ENCODE measurements at places on chromosomes 13 and 19. TPM values are rescaled to one million over a fixed set of nuclear protein-coding genes. Genes with fewer than 3 reads are reported as not detected.
A peak's percentile ranks its signal among the peaks of the same experiment; 100 is the strongest.

DNA sequence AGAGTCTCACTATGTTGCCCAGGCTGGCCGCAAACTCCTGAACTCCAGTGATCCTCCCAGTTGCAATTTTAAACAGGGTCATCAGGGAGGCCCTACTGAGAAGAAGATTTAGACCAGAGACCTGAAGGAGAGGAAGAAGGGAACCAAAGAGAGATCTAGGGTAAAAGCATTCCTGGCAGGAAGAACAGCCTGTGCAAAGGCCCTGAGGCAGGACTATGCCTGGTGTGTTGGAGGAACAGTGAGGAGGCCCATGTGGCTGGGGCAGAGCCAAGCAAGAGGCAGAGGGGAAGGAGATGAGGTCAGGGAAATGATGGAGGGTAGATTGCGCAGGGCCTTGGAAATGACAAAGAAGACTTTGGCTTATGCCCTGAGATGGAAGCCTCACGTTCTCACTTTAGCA lies 34.5 kb downstream of the TINCR start:
- H3K4me3 ChIP-seq = no peak overlapping the region
- H3K27ac ChIP-seq = no peak overlapping the region
- no peaks in the 10 kb centered on the region for H3K4me1 ChIP-seq
- H3K27me3 ChIP-seq = no peaks in the 10 kb centered on the region

DNA sequence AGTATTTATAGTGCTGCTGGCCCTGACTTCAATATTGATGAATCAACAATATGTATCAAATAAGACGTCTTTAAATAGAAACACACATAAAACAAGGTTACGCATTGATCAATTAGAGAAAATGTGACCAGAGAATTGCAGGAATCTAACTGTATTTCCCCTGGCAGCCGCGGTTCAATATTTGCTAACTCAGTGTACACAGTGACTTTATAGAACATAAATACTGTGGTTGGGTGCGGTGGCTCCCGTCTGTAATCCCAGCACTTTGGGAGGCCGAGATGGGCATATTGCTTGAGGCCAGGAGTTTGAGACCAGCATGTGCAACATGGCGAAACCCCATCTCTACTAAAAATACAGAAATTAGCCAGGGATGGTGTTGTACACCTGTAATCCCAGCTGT lies 22.8 kb upstream of the UPF3A start:
- H3K4me1 ChIP-seq = peaks cover 26% of the 10 kb centered on the region
- no peak overlapping the region for H3K27ac ChIP-seq
- no peak for DNase-seq
- H3K36me3 ChIP-seq = peaks cover 83% of the 10 kb centered on the region
- no peak overlapping the region for H3K4me3 ChIP-seq

DNA sequence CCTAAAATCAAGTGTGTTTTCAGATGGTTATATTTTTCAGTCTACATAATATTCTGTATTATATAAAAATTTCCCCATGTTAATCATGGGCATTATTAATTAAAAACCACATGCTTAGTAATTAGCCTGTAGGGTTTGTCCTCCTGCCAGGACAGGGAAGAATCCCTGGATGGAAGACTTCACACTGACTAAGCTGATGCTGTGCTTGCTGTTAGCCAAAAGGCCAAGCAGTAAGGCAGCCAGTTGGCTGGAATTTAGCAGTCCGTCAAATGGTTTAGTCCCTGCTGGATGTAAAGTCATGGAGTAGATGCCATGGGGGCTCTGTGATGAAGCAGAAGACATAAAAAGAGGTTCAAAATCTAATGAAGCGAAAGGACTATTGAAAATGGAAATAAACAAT lies 168.0 kb upstream of the OBI1 start:
- no peak overlapping the region for H3K27ac ChIP-seq
- peaks cover 71% of the 10 kb centered on the region for H3K27me3 ChIP-seq
- no peaks in the 10 kb centered on the region for H3K4me1 ChIP-seq
- DNase-seq = no peak
- no peaks in the 10 kb centered on the region for H3K36me3 ChIP-seq
- H3K4me3 ChIP-seq = no peak overlapping the region

DNA sequence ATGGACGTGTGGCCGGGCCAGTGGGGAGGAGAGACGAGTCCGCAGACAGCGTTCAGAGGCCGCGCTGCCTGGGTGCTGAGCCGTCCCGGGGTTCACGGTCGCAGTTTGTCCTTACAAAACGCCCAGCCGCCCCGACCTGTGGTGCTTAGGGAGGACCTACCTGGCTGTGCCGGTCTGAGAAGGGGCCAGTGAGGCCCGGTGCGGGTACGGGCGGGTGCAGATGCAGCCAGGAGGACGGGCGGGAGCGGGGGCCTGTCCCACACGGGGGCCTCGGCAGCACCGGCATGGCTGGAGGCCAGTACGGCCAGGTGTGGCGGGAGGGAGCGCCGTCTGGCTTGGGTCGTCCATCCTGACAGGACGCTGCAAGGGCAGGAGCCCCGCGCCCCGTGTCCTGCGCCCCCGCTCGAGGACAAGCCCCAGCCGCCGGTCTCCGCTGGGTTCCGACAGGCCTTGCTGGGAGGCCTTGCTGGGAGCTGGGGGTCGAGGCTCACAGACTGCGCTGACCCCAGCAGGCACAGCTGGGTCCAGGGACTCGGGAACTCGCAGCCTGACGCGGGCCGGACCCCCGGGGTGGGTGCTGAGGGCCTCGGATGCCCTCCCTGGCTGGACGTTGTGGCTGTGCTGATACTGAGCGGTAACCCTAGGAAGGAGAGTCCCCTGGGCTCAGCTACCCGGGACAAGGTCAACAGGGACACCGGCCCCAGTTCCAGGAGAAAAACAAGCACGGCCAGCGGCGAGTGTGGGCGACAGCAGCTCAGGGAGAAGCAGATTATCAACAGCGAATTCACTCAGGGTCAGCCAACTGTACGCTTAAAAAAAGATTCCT lies 5.3 kb upstream of the PROZ start:
- peaks cover 8% of the 10 kb centered on the region for H3K4me1 ChIP-seq
- H3K4me3 ChIP-seq = peak overlapping the region; percentile 72
- no peaks in the 10 kb centered on the region for H3K36me3 ChIP-seq
- H3K27ac ChIP-seq = no peak overlapping the region

- H3K36me3 ChIP-seq = peaks cover 8% of the 10 kb centered on the region
- DNase-seq = no peak
- no peaks in the 10 kb centered on the region for H3K4me1 ChIP-seq
- no peak overlapping the region for H3K4me3 ChIP-seq
Observed at GRCh38 chr19:35621708-35622107, 7.1 kb upstream of the RBM42 start.

GRCh38 chr19:7456964-7457541 lies 31.8 kb downstream of the PEX11G start:
- peaks cover 56% of the 10 kb centered on the region for H3K36me3 ChIP-seq
- no peaks in the 10 kb centered on the region for H3K27me3 ChIP-seq
- no peak for DNase-seq
- H3K27ac ChIP-seq = no peak overlapping the region
- H3K4me3 ChIP-seq = no peak overlapping the region

DNA sequence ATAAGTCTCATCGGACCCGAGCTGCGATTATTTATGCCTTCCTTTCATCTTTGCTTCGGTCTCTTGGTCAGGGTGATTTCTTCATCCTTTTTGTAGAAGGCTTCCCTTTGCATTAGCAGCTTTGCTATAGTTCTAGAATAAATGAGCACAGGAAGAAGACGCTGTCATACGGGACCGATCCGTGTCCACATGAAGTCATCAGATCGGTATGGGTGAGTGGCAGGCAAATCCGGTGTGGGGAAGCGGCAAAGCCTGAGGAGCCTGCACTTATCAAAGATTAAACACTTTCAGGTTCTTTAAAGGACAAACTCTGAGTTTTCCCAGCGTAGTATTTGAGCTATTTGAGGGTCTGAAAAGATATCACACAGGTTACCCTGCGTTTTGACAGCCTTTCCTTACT lies 119.3 kb downstream of the IRS2 start:
- DNase-seq = no peak
- H3K27me3 ChIP-seq = no peaks in the 10 kb centered on the region
- peaks cover 13% of the 10 kb centered on the region for H3K4me1 ChIP-seq
- no peaks in the 10 kb centered on the region for H3K36me3 ChIP-seq
- H3K4me3 ChIP-seq = no peak overlapping the region

- no peak overlapping the region for H3K4me3 ChIP-seq
- H3K4me1 ChIP-seq = no peaks in the 10 kb centered on the region
- no peaks in the 10 kb centered on the region for H3K27me3 ChIP-seq
- DNase-seq = peak; percentile 52
- H3K27ac ChIP-seq = no peak overlapping the region
- H3K36me3 ChIP-seq = peaks cover 34% of the 10 kb centered on the region
Observed at GRCh38 chr13:100532090-100532766, 56.4 kb downstream of the GGACT start.

- no peak overlapping the region for H3K4me3 ChIP-seq
- no peaks in the 10 kb centered on the region for H3K4me1 ChIP-seq
- no peak for DNase-seq
- peaks cover 36% of the 10 kb centered on the region for H3K36me3 ChIP-seq
- no peaks in the 10 kb centered on the region for H3K27me3 ChIP-seq
- no peak overlapping the region for H3K27ac ChIP-seq
Observed at GRCh38 chr19:17565611-17566010, 10.2 kb downstream of the COLGALT1 start.

- H3K27ac ChIP-seq = no peak overlapping the region
- peaks cover 32% of the 10 kb centered on the region for H3K27me3 ChIP-seq
- H3K36me3 ChIP-seq = no peaks in the 10 kb centered on the region
- peaks cover 10% of the 10 kb centered on the region for H3K4me1 ChIP-seq
- DNase-seq = no peak
- H3K4me3 ChIP-seq = no peak overlapping the region
Observed at GRCh38 chr13:111662451-111662850, 342.0 kb downstream of the TEX29 start.

DNA sequence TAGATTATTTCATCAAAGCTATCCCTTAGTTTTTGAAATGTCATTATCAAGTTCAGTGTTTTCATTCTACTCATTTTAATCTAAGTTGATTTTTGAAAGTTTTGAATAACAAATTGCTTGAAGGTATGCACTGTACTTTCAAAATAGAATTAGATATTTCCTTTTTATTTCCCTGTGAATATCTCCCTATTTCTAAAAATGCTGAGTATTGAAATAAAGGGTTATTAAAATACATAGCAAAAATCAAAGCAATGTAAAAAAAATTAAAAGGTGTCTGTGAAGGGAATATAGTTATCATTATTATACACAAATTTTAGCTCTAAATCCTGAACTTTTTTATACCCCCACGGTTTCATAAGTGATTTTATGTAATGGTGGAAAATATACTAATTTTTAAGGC lies 967.8 kb downstream of the PCDH9 start:
- no peaks in the 10 kb centered on the region for H3K36me3 ChIP-seq
- no peak overlapping the region for H3K4me3 ChIP-seq
- no peak for DNase-seq
- H3K4me1 ChIP-seq = no peaks in the 10 kb centered on the region
- no peaks in the 10 kb centered on the region for H3K27me3 ChIP-seq

- peaks cover 10% of the 10 kb centered on the region for H3K36me3 ChIP-seq
- H3K27me3 ChIP-seq = no peaks in the 10 kb centered on the region
- DNase-seq = no peak
- no peaks in the 10 kb centered on the region for H3K4me1 ChIP-seq
Observed at GRCh38 chr19:16619457-16619856, 8.5 kb downstream of the MED26 start.

DNA sequence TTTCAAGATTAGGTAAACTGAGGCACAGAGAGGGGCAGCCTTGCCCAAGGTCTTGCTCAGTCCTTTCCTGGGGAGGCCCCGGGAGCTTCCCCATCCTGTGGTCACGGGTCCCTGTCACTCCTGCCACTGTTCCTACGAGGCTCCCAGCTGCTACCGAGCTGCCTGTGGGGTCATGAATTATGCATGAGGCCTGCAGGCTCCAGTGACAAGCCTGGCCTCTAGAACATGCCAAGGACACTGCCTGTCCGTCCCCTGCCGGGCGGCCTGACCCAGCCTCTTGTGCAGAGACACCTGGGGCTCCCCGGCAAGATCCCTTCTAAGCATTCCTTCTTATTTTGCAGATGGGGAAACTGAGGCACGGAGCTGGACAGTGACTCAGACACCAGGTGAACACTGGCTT lies 2.7 kb downstream of the FCHO1 start:
- no peak overlapping the region for H3K27ac ChIP-seq
- no peak for DNase-seq
- H3K36me3 ChIP-seq = no peaks in the 10 kb centered on the region

DNA sequence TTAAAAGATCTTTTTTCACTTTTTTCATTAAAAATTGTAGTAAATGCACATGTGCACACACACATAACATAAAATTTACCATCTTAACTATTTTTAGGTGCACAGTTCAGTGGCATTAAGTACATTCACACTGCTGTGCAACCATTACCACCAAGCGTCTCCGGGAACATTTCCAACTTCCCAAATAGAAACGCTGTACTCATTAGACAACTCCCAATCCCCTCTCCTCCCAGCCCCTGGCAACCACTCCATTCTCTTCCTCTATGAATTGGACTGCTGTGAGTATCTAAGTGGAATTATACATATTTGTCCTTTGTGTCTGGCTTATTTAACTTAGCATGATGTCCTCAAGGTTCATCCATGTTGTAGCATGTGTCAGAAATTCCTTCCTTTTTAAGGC lies 11.6 kb downstream of the GJB2 start:
- H3K27me3 ChIP-seq = peaks cover 6% of the 10 kb centered on the region
- H3K4me1 ChIP-seq = no peaks in the 10 kb centered on the region
- H3K4me3 ChIP-seq = no peak overlapping the region
- H3K36me3 ChIP-seq = no peaks in the 10 kb centered on the region
- peak; percentile 26 for DNase-seq

DNA sequence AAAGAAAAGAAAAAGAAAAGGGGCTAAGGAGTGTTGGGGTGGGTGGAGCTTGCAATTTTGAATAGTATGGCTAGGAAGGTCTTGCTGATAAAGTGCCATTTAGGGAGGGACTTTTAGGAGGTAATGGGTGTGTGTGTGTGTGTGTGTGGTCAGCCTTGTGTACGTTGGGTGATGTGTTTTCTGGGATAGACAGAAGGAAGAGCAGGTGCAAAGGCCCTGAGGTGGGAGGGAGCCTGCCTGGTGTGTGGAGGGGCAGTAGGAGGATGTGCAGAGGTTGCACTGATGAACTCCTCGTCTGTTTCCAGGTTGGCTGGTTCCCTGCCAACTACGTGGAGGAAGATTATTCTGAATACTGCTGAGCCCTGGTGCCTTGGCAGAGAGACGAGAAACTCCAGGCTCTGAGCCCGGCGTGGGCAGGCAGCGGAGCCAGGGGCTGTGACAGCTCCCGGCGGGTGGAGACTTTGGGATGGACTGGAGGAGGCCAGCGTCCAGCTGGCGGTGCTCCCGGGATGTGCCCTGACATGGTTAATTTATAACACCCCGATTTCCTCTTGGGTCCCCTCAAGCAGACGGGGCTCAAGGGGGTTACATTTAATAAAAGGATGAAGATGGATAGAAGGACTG lies 30.5 kb upstream of the ADGRE1 start:
- H3K27me3 ChIP-seq = no peaks in the 10 kb centered on the region
- H3K27ac ChIP-seq = no peak overlapping the region
- H3K4me3 ChIP-seq = no peak overlapping the region
- no peaks in the 10 kb centered on the region for H3K4me1 ChIP-seq

LMTK3 gene
- 11.1 TPM for total RNA-seq

PCDH9 gene
- 1.6 TPM for total RNA-seq

CEACAM3 gene
- total RNA-seq = not detected

CGB8 gene
- total RNA-seq = not detected

TRPC4 gene
- total RNA-seq = 31.7 TPM

Measured in endodermal cell (in vitro differentiated cells).